Memory B cell (primary cell): ENCODE measurements at places on chromosomes 12 and 14.

GRCh38 chr12:90484094-90484493, 470.9 kb downstream of the CCER1 start:
- DNase-seq: no peak

DNA sequence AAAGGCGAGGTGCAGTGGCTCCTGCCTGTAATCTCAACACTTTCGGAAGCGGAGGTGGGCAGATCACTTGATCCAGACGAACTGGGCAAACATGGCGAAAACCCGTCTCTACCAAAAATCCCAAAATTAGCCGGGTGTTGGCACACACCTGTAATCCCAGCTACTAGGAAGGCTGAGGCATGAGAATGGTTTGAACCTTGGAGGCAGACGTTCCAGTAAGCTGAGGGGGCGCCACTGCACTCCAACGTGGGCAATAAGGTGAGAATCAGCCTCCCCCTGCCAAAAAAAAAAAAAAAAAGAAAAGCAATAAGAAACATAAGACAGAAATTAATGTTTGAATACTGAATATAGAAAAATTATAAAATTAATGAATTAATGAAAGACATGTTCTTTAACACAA, 928.7 kb downstream of the LRFN5 start:
- DNase-seq: no peak

- no peak for DNase-seq
These were observed 30.9 kb upstream of the LUM start for GRCh38 chr12:91142221-91142631.

DNA sequence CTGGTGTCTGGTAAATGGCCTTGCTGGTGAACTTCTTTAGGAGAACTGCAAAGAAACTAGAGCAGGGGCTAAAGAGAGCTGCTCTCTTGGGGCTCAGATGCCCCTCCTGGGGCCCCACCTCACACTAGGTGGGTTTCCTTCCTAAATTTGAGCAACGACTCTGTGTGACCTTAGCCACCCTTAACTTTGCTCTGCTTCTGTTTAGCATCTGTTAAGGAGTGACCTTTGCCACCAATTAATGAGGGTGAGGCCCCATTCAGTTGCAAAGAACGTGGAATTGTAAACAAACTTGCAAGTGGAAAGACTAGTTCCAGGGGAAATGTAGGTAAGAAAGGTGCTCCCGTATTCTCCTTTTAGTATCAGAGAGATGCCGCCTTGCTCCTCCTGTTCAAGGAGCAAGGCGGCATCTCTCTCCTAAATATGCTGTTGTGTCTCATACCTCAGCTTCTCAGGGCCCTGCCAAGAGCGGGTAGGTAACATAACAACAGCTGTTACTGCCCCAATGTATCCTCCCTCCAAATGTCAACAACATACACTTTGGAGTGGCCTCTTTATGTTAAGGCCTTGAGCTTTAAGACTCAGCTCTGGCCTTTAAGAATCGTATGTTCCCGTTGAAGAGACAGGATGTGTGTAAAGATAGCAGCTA, 77.6 kb upstream of the FUT8 start:
- no peak for DNase-seq

GRCh38 chr12:11875414-11875935, 195.3 kb upstream of the BCL2L14 start:
- no peak for DNase-seq

DNA sequence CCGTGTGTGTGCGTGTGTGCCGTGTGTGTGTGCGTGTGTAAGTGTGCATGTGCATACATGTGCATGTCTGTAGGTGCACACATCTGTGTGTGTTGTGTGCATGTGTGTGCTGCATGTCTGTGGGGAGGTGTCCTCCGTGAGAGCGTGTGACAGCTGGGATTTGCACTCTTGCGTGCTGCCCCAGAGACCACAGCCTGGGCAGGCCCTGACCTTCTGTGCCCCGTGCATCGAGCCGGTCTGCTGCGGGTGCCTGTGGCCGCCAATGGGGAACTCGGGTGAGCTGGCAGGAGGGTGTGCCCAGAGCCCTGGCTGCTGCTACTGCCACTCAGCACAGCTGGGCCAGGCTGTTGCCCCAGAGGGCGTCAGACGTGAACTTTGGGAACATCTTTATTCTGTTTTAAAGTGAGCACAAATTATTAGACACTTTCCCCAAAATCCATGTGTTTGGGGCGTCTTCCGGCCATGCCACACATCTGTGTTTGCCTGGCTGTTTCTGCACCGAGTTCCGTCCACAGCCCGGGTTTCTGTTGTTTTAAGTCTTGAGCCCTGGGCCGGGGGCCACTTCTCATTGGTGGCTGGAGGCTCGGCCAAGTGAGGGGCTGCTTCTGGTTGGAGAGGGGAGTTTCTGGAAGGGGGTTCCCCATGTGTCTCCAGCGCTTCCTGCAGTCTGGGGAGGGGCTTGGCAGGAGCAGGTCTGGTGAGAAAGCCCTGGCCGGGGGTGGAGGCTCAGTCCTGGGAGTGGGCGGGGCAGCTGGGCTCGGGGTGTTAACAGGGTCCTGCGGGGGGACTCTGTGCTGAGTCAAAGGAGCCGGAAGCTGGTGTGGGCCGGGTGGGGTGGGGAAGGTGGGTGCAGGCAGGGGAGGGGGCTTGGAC, 7.6 kb downstream of the CEP170B start:
- DNase-seq: no peak

GRCh38 chr14:58907803-58908202, 270.0 kb downstream of the DACT1 start:
- DNase-seq: no peak

DNA sequence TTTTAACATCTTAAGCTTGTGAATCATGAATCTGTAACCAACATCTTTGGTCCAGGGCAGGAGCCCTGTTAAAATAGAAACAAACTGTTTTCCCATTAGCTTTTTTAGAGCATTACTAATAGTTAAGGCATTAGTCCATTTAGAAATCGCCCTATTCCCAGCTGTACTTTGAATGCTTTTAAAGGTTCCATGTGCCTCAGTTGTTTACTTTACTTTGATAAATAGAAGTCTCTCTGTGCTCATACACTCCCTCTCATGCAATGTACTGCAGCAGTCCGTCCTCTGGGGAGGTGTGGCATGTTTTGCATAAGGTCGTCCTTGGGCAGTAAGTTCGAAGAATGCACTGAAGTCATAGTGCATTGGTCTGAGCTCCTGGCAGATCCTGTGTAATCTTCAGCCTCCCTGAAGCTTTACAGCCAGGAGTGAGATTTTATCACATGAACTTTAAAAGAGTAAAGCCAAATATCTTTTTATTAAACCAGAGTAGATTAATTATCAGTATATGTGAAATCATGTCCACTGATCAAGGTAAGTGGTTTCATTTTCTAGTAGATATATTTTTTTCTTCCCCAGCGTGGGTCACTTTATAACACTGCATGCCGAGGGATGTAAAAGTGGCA, 134.7 kb downstream of the FGD4 start:
- DNase-seq: no peak

DNA sequence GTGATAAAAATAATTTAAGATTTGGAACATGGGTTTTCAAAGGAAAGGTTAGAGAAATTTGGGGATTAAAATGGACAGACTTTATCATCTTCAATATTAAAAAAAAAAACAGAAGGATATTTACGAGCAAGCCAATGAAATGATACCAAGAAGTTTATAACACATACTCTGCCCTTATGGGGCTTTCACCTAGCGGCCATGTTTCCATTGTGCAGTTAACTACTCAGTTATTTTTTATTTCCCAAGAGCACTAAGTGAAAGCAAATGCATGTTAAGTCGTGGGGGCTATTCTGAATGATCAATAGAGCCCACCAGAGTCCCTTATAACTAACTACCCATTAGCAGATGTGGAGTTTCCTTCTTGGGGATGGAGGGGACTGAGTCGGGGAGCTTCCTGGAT, 53.9 kb downstream of the ETV6 start:
- no peak for DNase-seq

- no peak for DNase-seq
These were observed 270.7 kb downstream of the ALG10 start for GRCh38 chr12:34292736-34293625.

GRCh38 chr12:124543052-124543589, 24.3 kb downstream of the NCOR2 start:
- DNase-seq: peak; percentile 49

DNA sequence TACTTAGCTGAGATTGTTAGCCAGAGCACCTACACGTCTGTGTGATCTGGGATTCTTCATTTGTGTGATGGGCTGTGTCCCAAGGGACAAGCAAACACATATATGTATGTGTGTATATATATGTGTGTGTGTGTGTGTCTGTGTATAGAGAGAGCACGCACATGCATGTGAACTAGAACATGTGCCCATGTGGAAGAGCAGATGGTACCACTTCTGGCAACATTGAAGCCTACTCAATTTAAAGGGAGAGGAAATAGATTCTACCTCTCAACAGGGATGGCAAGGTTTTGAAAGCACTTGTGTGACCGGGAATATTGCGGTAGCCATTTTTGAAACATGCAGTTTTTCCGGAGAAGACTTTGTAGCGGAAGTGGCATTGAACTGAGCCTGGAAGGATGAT, 1.4 kb downstream of the TOMM20L start:
- no peak for DNase-seq

GRCh38 chr14:55802986-55803872, 223.2 kb downstream of the KTN1 start:
- no peak for DNase-seq

DNA sequence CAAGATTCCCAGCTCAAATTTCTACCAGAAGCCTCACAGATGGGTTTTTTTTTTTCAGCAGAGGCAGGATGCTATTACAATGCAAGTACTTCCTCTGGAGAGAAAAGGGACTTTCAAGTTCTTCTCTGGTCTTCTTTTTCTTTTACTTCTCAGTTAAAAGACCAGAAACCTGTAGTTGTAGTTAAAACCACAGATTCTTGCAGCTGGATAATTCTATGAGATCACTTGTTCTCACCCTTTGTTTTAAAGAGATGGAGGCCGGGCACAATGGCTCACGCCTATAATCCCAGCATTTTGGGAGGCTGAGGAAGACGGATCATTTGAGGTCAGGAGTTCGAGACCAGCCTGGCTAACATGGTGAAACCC, 47.6 kb upstream of the OVCH1 start:
- DNase-seq: no peak

GRCh38 chr12:5138256-5138655, 94.6 kb downstream of the KCNA5 start:
- no peak for DNase-seq

DNA sequence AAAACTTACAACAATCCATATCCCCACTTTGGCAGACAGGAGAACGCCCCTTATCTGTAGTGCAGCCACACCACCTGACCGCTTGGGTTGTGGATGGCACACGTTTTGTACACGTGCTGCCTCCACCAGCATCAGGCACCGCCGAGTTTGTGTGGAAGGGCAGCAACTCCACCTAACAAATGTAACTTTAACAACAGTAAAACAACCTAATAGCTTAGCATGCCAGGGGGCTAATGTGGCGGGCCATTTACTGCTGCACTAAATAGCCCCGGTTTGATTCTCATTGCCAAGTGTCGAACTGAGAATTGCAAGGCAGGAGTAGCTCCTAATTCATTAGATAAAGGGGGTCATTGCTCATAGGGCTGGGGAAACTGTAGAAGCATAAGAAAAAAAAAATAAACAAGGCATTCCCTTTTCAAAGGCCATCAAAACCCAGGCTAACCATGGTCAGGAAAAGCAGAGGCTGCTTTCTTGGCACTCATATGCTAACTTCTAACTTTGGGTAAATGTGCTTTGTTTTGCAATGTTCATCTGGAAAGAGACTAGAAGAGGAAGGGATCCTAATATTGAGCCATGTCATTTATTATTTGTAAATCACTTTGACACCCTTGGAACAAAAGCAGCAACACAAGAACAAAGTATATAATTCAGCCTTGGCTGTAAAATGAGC, 279.7 kb upstream of the SOX5 start:
- DNase-seq: no peak

GRCh38 chr12:105485921-105486320, 155.4 kb downstream of the C12orf75 start:
- no peak for DNase-seq

- DNase-seq: no peak
These were observed 116.6 kb downstream of the NAV3 start for GRCh38 chr12:77947330-77947729.

DNA sequence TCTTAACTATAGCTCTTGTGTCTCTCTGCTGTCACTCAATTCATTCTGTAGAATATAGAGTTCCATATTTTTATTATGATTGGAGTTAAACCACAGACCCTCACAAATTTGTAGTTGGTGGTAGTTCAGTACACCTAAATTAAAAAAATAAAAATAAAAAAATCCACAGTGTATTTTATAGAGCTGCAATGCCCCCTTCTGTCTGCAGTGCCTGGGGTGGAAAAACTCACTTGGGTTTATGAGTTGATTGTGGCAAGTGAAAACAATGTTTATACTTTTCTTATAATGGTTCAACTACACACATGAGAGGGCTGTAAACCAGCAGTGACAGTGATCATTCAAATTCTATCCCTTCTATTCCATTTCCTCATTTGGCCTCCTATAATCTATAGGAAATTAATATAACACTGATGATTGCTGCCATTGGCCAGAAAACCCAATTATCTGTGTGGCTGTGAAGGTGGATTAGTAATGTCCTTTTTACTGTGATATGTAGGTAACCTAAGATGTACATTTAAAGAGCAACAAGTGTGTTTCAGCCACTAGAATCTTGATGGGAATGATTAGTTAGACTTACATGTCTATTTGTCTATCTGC, 166.9 kb upstream of the LRIG3 start:
- no peak for DNase-seq

- DNase-seq: no peak
These were observed 173.5 kb downstream of the PAX9 start for GRCh38 chr14:36835128-36835527.

- no peak for DNase-seq
These were observed 54.1 kb upstream of the GNG2 start for GRCh38 chr14:51806026-51807023.

- no peak for DNase-seq
These were observed 165.5 kb upstream of the PLXNC1 start for GRCh38 chr12:93982771-93983315.

DNA sequence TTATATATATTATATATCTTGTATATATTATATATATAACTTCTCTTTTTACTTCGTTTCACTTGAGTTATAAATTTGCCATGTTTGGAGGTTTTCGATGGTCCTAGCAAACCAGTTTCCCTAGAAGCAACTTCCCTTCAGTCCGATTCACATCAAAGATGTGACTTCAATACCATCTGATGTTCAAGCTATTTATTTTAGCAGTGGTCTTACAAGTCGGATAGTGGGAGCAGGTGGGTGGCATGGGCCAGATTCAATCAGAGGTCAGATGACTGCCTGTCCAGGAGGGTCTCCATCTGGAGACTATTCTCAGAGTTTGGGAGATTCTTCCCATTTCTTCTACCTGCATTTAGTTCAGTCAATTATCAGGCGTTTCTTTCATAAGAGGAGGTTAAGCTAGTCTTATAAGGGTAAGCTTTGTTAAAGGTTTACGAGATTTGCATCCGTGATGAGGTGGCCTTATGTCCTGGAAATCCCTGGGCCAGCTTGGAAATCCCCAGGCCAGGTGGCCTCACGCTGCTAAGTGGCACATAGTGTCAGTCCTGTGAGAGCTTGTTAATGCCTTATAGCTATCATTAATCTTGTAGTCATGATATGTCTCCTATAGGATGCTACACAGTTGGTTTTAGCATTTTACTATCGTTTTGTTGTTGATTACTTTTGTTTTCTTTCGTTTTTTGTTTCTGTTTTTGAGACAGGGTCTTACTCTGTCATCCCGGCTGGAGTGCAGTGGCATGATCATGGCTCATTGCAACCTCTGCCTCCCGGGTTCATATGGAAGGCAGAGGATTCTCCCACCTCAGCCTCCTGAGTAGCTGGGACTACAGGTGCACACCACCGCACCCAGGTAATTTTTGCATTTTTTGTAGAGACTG, 145.8 kb downstream of the BICD1 start:
- peak; percentile 38 for DNase-seq

GRCh38 chr12:6792522-6793201, 3.3 kb downstream of the CD4 start:
- DNase-seq: no peak
